Umbilical cord (tissue), 2 donors: ENCODE measurements at places on chromosomes 5 and 9. TPM values are rescaled to one million over a fixed set of nuclear protein-coding genes. Genes with fewer than 3 reads are reported as not detected.

GRCh38 chr5:147160902-147161700 lies 73.7 kb upstream of the STK32A start:
- no peak for DNase-seq

DNA sequence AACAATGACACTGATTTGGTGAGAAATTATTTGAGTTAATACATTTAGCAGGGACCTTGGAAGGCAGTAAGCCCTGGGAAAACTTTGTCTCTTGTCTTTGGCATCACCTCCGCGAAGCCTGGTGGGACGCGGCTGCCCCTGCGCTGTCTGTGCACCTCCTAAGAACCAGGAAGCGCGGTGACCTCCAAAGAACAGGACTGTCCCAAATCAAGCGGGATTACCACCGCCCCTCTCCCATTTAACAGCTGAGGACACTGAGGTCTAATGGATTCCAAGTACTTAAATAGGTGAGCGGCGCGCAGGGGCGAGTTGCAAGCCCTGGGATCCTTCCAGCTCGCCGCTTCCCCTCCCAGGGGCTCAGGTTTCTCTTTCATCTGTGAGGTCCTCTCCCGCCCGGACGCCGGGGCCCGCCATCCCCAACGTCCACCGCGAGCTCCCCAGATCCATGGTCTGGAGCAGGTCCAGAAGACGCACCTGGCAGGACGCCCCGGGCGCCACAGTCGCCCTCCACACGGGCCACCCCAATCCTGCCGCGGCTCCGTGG lies 432 bp downstream of the STARD4 start:
- peak; percentile 42 for DNase-seq

DNA sequence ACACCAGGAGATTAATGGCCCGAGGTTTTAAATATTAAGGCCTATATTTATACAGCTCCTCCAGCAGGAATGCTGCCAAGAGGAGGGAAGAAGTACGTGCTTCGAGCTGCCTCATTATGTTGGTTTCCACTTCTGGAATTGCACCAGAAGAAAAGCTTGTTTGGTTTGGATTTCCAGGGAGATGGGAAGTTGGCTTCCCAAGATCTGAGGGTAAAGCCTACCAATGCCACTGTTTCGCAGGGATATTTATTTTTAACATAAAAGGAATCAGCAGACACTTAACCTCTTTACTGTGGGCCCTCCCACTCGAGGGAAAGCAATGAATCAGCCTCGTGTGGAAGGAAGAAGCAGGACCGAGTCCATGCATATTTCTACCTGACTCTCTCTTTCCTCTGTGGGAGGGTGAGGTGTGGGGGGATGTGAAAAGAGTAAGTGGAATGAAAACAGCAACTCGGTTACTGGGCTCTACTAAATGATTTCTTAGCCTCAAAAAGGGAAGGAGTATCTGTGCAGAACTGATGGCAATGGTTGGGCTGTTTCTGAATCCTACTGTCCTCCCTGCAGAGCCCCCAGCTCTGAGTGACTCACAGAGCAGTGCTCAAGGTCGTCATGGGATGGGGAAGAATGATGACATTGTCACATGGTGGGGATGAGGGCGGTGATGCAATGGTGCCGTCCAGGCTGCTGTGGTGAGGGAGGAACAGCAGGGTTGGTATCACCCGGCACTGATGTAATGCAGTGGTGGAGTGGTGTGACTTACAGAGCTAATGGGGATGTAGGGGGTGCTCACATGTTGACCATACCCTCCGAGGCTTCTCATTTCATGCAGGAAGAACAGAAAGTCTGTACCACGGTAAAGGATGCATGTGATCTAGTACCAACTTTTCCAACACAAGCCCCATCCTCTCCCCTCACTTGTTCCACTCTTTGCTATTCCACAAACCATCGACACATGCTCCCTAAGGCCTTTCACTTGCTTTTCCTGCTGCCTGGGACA lies 215.0 kb upstream of the PANK3 start:
- DNase-seq = peak; percentile 93

MRPL50 gene
- total RNA-seq = 18.8 TPM

GRCh38 chr5:168948746-168949145 lies 352.2 kb downstream of the SLIT3 start:
- DNase-seq = no peak

BTNL8 gene
- not detected for total RNA-seq

DNA sequence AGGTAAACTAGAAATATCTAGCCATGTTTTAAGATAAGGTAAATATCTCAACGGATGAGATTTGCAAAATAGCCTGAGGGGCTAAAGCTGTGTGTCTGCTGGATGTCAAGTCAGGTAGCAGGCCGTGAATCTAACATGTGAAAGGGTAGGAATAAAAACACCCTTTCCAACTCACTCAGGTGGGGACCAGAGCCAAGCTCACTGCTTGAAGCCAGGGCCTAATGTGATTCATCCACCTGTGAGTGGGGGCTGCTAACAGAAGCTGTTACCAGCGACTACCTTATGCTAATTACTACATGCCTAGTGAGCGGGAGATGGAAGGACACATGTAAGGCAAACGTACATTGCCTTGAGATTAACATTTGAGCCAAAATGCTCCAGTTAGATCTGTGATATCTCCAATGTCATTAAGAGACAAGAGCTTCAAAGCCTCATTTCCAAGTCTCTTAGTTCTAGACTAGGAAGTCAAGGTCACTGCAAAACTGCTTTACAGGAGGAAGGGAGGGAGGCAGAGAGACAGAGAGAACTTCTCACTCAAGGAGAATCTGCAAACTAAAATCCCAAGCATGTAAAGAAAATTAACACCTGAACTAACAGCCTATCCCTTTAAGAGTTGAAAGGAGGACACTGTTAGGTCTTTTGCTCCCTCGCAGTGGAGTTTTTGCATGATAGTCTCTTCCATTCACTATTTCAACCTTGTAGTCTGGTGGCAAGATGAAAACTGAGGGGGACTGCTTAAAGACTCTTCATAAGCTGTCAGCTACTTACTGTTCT lies 141.6 kb upstream of the RPS23 start:
- DNase-seq = peak; percentile 32

GRCh38 chr5:66223637-66224036 lies 79.5 kb downstream of the SREK1 start:
- no peak for DNase-seq

DNA sequence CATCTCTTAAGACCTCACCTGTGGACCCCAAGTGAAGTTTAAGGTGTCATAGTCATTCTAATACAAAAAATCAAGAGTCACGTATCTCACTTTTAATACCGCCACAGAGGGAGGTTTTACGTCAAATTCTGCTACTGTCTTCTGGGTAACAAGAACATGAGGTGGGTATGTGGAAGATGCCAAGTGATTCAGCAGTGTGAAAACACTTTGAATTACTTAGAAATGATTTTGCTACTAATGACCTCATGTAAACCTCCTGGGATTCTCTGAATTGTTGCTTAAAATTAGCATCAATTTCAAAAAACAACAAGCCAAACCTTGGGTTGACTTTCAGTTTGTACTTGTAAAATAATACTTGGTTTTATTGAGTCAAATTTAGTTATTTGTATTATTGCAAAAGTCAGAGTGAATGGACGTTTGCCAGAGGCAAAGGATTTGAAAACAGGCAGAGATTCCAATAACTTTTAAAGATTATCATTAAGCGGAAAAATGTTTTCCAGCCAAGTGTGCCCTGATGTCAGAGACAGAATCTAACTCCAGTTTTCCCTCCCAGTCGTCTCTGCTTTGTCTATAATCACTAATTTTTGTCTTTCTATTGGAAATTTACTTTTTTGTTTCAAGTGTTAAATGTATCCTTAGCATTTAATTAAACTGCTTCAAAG lies 8.8 kb downstream of the DMRT2 start:
- DNase-seq = no peak

DNA sequence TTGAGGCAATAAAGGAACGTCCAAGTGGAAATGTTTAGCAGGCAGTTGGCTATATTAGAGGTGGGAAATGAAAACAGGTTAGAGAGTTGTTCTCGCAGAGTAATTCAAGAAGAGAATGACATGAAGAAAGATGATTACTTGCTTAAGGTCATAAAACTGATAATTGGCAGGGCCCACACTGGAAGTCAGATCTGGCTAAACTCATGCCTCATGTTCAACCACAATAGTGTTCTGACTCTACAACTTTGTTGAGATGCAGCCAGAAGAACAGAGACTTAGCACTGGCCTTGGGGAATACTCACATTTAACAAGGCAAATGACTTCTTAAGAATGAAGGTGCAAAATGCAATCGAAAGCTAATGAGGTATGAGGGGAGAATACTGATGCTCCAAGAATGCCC lies 27.2 kb upstream of the TNFSF8 start:
- DNase-seq = no peak

DNA sequence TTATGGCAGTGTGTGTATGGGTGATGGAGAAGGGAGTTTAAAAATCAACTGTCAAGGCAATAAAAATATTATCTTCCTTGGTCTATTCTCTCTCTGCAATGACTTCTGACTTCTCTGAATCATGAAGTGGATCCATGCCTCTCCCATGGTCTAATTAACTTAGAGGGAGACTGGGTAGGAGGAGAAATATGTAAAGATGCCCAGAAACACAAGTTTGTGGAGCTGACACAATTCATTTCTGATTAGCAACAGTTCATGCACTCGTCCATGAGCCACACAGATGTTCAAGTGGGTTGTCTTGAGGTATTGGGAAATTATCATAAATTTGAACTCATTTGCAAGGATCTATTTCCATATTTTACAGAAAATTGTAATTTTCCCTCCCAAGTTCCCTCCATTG lies 38.1 kb downstream of the INSYN2B start:
- no peak for DNase-seq

MYMK gene
- total RNA-seq = not detected

DNA sequence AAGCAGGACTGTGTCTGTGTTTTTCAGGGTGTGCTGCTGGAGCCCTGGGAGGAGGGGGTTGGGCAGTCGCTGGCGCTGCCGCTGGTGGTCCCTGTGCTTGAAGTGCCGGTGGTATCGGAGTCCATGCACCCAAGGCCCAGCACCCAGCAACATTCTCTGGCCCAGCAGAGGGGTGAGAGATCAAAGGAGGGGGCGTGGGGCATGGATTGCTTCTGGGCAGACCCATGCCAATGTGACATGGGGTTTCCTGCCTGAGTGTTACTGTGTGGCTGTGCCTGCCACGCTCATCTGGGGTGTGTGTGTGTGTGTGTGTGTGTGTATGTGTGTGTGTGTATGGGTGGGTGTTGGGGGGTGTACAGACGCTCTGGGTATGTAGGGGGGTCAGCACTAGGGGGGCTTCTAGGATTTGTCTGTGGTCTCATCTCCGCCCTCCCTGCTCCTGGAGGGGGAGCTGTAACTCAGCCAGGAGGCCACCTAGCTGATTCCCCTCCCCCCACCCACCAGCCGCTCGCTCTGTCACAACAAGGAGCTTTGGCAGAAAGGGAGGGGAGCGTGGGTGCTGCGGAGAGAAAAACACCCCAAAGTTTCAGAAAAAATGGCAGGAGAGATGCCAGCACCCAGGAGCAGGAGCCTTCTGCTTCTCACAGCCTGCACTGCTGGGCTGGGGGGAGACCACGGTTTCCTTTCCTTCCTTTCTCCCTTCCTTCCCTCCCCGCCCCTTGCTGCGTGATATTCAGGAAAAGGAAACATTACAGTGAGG lies 35.9 kb upstream of the HSPA9 start:
- peak; percentile 68 for DNase-seq
